ENCODE measurements at places on chromosomes 4 and X. TPM values are rescaled to one million over a fixed set of nuclear protein-coding genes. Genes with fewer than 3 reads are reported as not detected.

The MAOB gene
- 11.2 TPM for total RNA-seq

The NAA11 gene
- not detected for total RNA-seq

The TMPRSS11D gene
- not detected for total RNA-seq

The CFAP47 gene
- total RNA-seq, result not detected

- no peak for DNase-seq
These were observed 21.8 kb downstream of the UPRT start for GRCh38 chrX:75295641-75296040.

DNA sequence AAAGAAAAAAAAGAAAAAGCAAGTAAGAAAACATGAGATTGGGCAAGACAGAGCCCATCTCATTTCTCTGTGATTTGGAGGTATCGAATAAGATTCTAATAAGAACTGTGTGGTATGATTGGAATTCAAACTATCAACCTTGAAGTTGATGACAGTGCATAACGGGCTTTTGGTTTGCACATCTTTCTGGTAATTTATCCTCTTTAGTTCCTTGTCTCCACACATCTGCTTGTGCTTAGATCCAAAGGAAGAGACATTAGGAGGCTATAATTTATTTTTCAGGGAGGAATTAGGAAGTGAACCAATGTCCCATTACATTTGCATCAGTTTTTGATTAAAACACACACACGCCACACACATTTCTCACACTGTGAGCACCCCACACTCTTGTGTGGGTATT lies 149.9 kb downstream of the ARSF start:
- no peak for DNase-seq

DNA sequence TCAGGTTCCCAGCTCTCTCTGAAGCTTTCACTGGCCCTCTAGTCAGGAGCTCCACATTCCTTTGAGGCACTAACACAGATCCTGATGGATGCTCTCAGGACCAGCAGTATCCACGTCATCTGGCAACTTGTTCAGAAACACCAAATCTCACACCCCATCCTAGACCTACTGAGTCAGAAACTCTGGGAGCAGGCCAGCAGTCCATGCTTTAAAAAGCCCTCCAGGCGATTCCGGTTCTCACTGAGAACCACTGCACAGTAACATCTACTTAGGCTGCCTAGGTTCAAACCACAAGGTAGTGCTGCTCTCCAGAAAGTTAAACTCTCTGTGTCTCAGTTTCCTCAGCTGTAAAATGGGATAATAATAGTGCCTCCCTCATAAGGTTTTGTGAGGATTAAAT lies 55.3 kb downstream of the CCDC158 start:
- no peak for DNase-seq

DNA sequence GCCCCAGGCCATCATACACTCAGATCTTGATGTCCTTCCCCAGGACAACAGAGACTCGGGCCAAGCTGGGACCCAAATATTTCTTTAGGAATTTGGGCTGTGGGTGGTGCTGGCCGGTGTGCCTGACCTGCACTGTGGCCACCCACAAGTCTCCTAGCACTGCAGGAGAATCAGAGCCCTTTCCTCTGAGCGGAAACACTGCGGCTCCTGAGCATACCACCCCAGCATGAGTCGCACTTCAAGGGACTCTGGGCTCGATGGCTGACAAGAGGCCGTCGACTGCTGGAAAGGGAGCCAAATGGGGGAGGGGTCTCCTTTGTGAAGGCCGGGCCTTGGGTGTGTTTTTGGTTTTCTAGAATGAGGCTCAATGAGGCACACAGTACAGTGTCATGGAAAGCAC lies 13.0 kb upstream of the IRAK1 start:
- no peak for DNase-seq

DNA sequence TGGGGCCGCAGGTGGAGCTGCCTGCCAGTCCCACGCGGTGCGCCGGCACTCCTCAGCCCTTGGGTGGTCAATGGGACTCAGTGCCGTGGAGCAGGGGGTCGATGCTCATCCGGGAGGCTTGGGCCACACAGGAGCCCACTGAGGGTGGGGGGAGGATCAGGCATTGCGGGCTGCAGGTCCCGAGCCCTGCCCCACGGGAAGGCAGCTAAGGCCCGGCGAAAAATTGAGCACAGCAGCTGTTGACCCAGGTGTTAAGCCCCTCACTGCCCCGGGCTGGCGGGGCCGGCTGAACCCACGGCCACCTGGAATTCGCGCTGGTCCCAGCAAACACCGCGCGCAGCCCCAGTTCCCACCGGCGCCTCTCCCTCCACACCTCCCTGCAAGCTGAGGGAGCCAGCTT lies 26.1 kb downstream of the VCX2 start:
- no peak for DNase-seq
